Nucleus accumbens (tissue), 56 donors: ENCODE measurements at places on chromosomes 11 and 22.

GRCh38 chr11:103031834-103032233 lies 60.1 kb downstream of the DCUN1D5 start:
- DNase-seq = no peak

DNA sequence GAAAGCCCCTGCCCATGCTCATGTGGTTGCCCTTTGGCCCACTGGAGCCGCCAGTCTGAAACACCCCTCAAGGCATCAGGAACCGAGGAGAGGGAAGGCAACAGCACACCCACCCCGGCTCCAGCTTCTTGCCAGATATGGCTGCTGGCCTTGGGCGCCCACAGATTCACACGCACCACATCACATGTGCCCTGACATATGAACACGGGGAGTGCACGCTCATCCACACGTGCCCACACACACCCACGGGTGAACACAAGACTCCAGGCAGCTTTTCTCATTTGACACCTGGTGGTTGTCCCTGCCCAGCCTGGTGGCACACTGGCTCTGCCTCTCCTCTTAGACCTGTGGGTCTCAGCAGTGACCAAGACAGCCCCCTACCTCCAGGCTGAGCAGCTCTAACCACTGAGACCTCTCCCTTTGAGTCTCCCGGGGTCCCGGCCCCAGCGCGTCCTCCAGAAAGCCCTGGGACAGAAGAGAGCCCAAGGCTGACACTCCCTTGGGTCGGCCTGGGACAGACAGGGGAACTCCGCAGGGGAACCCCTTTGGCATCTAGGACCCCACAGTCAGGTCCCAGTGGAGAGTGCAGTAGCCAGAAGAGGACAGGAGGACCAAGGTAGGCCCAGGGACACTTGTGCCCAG lies 2.7 kb upstream of the MAPK12 start:
- DNase-seq = no peak

DNA sequence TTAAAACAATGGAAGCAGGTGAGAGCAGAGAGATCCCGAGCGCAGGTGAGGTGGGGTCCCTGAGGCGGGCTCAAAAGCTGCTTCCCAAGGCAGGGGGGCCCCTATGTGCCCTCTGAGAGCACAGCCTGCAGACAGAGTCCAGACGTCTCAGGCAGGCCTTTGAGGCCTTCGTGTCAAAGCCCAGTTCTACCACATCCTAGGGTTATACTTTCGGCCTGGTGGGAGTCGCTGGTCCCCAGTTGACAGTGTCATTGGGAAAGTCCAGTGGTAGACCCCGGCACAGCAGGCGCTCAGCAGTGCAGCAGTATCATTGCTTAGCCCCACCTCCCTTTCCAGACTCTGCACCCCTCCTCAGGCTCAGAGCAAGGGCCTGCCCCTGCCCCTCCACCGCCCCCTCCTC lies 9.1 kb downstream of the LINC01488 start:
- DNase-seq = no peak

GRCh38 chr11:107587306-107587979 lies 3.5 kb upstream of the ELMOD1 start:
- DNase-seq = no peak

GRCh38 chr11:77400775-77401449 lies 73.0 kb downstream of the PAK1 start:
- DNase-seq = no peak

DNA sequence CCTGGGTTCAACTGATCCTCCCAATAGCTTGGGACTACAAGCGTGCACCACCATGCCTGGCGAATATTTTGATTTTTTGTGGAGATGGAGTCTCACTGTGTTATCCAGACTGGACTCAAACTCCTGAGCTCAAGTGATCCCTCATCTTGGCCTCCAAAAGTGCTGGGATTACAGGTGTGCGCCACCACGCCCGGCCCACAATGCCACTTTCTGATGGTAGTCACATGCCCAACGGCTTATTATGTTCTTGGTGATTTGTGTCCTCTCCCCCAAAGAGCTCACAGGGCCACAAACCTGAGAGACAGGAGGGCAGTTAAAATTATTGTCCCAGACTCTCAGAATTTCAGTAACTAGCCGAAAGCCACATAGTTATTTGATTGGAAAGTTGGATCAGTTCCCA lies 9.6 kb downstream of the GRIK4 start:
- no peak for DNase-seq

- DNase-seq = no peak
These were observed 45.0 kb downstream of the KCNJ1 start for GRCh38 chr11:128822130-128822529.
